Stimulated activated CD8-positive, alpha-beta memory T cell treated with anti-CD3 and anti-CD28 coated beads, Interleukin-4, amount 100 ng/mL, for 4 hours (primary cell): ENCODE measurements at places on chromosomes 12 and 14.

DNA sequence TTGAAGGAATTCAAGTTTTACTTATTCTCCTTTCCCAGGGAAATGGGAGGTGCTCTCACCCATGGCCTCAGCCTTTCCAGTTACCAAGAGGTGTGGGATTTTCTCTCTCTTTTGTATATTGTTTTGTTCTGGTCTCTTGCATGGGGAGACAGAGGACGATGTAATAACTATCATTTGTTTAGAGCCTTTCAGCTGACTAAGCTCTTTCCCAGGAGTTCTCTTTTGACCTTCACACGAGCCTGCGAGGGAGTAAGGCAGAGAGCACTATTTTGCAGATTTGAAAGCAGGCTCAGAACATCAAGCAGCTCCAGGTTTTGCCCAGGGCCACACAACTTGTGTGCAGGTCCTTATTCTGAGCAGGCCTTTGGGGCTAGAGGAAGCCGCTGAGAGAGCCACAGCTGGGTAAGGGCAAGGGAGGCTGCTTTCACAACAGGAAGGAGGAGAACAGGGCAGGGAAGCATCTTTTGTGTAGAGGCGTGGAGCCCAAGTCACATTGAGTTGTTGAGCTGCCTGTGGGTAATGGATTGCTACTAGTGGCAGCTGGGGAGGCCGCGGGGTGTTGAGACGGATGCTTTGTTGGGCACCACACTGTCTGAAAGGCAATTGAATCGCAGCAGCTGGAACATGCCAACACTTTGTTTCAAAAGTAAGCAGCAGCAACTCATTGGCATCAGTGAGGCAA lies 116.2 kb downstream of the PRMT8 start:
- no peak for DNase-seq

DNA sequence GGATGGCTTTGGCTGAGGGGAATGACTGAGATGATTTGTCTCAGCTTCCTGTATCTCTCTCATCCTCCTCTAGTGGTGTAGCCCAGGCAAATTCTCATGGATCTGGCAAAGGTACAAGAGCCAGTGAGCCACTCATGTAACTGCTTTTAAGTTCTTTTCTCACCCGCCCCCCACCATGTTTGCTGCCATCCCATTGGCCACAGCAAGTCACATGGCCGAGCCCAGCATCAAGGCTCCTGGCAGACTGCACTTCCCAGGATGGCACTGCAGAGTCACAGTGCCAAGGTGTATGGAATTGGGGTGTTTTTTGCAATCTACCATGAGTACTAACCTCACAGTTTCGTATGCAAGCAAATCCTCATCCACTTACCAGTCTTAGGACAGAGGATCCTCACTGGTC lies 50.9 kb downstream of the CHST11 start:
- DNase-seq: no peak

GRCh38 chr12:10214895-10215267 lies 2.2 kb downstream of the GABARAPL1 start:
- DNase-seq: no peak

DNA sequence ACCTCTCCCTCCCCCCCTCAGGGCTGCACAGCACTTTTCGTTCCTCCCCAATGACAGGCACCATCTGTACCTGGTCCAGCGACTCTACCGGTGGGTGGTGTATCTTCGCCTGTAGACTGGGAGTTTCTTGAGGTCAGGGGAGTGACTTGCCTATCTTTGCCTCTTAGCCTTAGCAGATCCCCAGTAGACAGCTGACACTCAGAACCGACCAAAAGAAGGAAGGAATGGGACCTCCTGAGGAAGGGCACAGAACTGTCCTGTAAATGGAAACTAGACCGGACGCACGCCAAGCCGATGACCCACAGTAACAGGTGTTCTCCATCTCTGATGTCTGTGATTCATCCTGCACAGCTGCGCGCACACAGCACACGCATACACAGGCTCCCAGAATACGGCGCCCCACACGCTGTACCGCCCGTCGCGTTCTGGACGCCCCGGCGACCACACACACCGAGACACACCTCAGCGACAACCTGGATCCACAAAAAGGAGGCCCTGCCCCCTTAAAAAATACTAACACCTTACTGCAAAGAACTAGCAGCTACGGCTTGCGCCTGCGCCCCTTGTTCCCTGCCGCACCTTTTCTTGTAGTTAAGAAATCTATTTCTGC lies 673 bp upstream of the TTC9 start:
- DNase-seq: no peak

DNA sequence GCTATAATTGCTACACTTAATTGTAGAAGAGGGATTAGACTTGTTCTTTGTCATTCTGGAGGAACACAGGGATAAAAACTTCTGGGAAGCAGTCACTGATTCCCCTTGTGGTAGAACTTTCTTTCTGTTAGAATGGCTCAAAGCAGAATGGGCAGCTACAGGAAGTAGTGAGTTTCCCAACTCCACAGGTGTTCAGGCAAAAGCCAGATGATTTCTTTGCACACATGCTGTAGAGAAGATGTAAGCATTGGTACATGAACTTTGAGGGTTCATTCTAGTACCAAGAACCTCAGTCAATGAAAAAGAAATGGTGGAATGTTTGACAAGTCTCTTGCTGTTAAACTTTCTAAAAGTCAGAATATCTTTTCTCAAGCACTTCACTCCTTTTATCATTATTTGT lies 4.3 kb downstream of the NDUFA9 start:
- no peak for DNase-seq

DNA sequence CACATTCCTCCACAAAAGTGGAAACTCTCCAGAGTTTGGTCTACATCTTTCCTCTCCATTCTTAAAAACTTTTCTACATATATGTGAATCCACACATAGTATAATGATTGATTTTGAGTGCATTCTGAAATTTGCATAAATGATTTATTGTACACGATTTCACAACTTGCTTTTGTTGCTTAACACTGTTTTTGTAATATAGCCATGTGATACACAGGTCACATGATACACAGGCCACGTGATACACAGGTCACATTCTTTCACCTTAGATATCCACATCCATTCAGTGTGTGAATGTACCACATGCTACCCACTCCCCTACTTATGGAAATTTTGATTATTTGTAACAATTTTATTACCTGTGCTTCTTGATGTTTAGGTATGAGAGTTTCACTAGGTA lies 319.1 kb downstream of the ZFP36L1 start:
- no peak for DNase-seq

DNA sequence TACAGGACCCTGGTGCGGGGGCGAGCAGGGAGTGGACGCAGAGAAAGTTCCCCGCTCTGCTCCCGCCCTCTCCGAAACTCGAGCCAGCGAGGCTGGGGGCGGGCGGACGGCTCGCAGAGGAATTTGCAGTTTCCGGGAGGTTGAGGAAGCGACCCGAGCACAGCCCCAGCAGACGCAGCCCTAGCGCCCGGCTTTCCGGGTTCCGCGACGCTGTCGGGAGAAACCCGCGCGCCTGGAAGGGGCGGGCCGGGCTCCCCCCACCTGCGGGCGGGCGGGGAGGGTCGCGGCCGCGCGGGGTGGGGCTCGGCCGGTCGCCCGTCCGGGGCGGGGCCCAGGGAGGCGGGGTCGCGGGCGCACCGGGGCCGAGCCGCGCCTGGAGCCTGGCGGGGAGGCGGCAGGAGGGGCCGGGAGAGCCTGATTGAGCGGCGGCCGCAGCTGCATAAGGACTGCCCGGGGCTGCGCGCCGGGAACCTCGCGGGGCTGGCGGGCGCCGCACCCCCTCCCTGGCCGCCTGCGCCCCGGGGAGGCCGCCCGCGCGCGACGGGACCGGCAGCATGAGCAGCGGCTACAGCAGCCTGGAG lies at the start of gene RASSF3:
TSS of gene RASSF3 (plus strand) at position 417 of the 581 bp plus-strand sequence. CDS start at position 555, 138 bp downstream.
- no peak for DNase-seq

- no peak for DNase-seq
These were observed 415.9 kb upstream of the SYT1 start for GRCh38 chr12:78448692-78449091.

GRCh38 chr12:76144245-76144549 lies 59.7 kb upstream of the NAP1L1 start:
- DNase-seq: peak; percentile 27

- no peak for DNase-seq
These were observed 575.5 kb downstream of the ALG10 start for GRCh38 chr12:34597548-34598351.

- DNase-seq: no peak
These were observed 7.5 kb downstream of the FOXG1 start for GRCh38 chr14:28773861-28774691.

DNA sequence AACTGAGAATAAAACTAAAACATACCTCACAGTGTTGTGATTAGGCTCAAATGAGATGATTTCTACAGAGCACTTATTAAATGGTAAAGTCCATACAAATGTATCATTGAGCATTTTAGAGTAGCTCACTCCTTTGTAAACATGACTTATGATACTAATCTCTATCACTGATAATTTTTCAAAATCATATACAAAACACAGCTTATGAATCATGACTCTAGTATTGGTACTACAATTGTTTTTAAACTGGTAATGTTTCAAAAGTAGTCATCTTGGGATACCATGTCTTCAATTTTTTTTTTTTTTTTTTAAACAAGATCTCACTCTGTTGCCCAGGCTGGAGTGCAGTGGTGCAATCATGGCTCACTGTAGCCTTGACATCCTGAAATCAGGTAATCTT lies 40.1 kb upstream of the KRR1 start:
- DNase-seq: no peak

DNA sequence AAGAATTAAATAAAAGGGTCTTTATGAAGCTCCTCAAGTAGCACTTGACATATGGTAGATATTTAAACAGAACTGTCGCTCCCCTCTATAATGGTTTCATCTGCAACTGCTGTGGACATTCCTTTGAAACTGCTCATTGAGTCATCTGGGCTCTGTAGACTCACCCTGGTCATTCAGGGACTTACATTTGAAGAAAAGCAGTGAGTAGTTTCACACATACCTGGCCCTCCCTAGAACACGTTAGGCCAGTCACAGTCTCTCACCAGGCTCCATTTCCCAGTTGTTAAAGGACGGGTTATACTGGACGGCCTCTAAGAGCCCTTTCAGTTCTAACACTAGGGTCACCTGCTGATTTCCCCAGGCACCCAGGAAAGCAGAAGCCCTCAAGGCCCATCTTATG lies 217.0 kb downstream of the BCL11B start:
- DNase-seq: no peak

DNA sequence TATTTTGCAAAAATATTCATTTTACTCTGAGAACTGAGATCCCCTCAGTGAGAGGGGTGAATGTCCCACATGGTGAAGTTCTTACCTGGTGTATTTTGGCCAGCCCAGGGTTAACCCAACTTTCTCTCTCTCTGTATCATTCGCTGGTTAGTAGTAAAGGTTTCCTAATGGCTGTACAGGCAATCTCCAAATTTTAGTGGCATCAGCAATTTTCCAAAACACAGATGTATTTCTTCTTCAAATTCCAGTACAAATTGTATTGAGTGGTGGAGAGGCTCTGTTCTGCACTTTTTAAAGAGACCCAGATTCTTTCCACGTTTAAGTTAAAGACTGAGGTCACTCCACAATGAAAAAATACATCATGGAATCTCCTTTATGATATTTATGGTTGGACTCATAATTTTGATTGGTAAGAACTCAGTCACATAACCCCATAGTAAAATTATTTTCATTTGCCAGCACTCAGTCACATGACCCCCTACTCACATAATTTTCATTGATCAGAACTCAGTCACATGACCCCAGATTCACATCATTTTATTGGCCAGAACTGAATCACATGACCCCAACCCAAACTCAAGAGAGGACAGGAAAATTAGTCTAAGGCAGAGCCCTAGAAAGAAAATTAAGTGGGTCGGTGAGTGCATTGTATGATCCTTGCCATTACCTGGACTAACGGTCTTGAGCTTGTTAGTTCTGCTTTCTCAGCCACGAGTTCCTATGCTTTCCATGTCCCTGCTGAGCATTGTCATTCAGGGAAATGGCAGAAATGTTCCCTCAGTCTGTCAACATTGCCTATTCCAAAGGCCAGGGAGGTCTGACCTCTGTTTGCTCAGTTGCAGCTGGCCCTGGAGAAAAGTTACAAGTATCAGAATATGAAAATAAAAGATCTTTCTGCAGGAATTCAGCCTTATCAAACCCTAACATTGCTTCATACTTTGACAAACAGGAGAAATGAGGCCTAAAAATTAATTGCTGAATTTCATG lies 1536.2 kb downstream of the AACS start:
- no peak for DNase-seq

DNA sequence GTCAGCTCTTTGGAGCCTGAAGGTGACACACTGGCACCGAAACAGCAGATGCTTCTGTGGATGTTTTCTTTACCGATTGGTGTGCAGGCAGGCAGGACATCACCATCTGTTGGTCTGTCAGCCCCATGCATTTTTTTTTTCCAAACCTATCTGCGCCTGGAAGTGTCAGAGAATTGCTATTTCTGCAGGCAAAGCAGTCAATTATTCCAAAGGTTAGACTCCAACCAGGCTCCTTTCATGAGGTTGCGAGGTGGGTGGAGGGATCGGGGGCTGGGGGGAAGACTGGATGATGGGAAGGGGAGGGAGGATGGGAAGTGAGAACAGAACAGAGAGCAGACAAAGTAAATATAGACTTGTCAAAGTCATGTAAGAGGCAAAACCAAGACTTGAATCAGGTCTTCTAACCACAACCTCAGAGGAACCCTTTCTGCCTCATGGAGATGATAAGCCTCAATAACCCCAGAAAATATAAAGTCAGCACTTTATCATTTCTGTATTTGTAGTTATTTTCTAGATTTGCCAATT lies 117.7 kb downstream of the OTOGL start:
- DNase-seq: no peak

GRCh38 chr12:2752676-2753371 lies 41.9 kb upstream of the FKBP4 start:
- DNase-seq: peak; percentile 28

- DNase-seq: no peak
These were observed 459.5 kb downstream of the RMST start for GRCh38 chr12:97921979-97922722.

DNA sequence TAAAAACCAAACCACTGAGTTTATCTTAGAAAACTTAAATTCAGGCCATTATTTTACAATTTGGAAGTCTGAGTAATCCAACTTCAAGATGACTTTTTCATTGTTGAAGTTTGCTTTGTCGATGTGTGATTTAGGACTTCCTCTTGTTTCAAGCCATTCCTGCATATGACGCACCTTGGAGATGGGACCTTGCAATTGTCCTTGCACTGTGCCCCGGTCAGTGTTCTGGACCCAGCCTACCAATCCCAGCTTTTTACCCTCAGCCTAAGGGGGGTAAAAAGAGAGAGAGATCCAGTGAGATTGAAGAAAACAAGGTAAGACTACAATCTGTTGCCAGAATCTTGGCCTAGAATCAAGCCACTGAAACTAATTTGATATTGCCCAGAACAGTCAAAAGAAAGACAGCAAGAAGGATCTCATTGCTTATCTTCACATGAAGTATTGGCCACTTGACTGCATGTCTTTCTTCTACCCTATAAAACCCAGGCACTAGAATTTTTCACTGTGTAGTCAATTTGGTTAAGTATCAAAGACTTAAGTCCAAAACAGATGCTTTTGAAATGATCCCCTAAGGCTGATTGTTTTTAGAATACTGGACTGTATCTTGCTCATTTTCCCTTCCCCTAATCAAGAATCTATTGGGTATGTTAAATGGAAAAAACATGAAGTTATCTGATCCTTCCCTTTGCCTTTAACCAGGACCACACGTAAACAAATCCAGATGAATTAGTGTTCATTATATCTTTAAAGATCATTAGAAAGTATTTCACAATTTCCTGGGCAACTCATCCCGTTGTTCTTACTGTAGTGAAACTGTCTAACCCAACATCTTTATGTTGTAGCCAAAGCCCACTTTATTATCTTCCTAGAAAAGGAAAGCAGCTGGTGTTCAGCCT lies 2.4 kb upstream of the MLH3 start:
- DNase-seq: no peak

GRCh38 chr12:32076941-32077340 lies 29.7 kb upstream of the BICD1 start:
- no peak for DNase-seq

- DNase-seq: no peak
These were observed 21.8 kb downstream of the MVK start for GRCh38 chr12:109595321-109595902.

- DNase-seq: peak; percentile 70
These were observed 37.1 kb upstream of the FOXJ2 start for GRCh38 chr12:7995266-7995963.
